ENCODE measurements at places on chromosomes 2 and 18.

DNA sequence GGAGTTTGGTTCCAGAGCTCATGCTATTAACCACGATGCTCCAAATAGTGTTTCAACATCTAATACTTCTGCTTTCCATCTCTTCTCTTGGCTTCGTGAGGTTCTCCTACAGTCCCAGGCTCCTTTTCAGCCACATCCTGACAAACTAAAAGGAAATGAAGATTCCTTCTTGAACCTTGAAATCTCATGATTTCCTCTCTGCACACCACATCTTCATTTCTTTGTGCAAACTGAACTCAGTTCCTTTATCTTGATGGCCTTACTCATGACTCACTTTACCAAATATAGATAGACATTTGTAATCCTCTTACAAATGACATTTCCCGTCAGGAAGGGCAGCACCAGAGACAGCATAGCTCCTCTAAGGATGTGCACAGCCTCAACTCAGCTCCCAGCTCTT, 50.0 kb upstream of the ITGA4 start:
- no peak for DNase-seq

GRCh38 chr2:189466656-189467055, 25.4 kb downstream of the WDR75 start:
- peak; percentile 66 for DNase-seq

DNA sequence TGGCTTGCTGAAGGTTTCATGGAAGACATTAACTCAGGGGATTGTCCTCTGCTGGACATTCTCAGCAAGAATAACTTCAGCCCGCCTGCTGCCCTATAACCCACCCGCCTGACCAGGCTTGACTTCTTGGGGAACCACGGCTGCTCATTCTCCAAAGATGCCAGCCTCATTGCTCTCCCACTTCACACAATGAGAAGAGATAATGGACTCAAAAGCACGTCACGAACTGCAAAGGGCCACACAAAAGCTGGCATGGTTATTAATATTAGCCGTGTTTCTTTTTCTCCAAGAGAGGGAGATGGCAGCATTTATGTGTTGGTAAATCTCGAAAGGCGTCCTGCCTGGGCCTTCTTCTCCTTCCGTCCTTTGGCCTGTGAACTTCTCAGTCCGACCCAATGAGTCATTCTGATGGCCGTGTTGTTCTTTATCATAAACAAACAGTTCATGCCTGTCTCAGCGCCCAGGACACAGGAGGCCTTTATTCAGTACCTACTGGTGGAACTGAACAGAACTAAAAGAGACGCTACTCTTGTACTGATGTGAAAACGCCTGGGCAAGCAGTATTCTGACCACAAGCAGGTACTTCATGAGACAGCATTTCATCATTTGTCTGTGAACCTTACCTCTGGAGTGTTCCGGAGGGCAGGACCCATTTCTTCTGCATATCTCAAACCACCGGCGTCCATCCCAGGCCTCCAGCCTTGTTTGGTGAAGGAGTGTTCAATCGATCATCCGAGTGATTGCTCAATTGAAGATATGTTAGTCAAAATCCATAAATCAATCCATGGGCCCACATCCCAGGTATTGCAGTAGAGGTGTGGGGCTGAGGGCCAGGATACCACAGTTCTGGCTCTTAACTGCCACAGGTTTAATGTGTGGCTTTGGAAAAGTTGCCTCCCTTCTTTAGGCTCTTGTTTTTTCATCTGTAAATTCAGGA, 25.1 kb upstream of the KLHL29 start:
- peak; percentile 57 for DNase-seq

- no peak for DNase-seq
Observed at GRCh38 chr2:42360493-42360889, 526 bp downstream of the COX7A2L start.

DNA sequence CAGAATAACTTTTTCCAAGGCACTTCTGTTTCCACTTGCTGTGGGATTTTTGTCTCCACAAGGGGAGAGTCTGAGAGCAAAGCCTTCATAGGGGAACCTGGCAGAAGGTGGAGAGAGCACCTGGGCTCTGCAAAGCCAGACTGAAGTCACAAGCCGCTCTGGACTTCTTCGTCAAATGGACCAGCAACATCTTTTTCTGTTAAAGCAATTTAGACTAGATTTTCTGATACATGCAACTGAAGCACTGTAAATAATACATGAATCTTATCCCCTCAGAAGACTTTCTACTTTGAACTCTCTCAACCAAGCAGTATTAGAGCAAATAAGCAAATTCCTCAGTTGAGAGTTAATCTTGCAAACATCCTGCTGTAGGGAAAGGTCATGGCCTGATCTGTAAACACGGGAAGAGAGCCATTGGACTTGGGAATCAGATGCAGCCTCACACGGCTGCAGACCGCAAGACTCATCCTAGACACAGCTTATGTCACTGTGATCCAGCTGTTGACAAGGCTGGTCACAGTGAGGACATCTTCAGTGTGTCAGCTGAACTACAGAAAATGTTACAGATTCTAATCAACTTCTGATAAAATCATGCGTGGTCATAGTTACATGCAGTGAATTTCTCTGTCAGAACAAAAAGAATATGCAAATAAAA, 3.2 kb downstream of the SH3YL1 start:
- DNase-seq: peak; percentile 51

GRCh38 chr18:48020337-48021250, 90.1 kb upstream of the SMAD2 start:
- no peak for DNase-seq

DNA sequence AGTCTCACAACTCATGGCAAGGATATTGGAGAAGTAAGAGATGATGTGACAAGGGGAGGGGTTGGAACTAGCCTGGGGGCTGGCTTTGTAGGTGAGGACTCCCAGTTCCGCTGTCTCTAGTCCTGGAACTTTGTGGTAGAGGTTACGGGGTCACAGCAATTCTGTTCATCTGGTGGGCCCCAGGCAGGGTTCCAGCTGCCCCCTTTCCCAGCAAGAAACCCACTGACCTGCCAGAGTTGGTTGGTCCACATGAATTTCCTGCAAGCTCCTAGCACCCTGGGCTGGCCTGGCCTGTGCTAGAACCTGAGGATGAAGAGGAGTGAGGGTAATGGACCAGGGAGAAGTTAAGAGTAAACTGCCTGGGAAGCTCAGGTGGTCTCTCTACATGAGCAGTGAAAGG, 41.3 kb downstream of the PSD4 start:
- no peak for DNase-seq

- DNase-seq: peak; percentile 82
Observed at GRCh38 chr18:48475635-48476549, 62.9 kb upstream of the CTIF start.

- no peak for DNase-seq
Observed at GRCh38 chr2:39228413-39229209, 15.2 kb downstream of the CDKL4 start.

- DNase-seq: peak; percentile 47
Observed at GRCh38 chr2:23532391-23533337, 147.7 kb downstream of the KLHL29 start.

- peak; percentile 5 for DNase-seq
Observed at GRCh38 chr2:225100856-225101294, 58.6 kb upstream of the DOCK10 start.

GRCh38 chr18:54173980-54174630, 50.4 kb downstream of the MBD2 start:
- no peak for DNase-seq

DNA sequence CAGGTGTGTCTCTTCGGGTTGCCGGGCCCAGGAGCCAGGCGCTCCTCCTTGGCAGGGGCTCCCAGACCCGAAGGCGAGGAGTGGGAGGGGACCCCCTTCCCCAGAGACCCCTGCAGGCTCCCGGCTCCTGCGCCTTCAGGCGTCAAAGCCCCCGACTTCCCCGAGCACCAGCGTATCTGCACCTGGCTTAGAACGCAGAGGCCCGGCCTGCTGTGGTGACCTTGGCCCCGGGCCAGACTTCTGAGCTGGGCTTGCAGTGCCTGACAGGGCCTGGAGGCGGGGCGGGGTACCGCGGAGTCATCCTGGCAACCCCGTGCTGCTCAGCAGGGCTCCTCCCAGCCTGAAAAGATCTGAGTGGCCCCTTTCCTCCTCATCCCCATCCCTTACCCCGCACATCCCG, 27.0 kb downstream of the SKA1 start:
- DNase-seq: peak; percentile 86

DNA sequence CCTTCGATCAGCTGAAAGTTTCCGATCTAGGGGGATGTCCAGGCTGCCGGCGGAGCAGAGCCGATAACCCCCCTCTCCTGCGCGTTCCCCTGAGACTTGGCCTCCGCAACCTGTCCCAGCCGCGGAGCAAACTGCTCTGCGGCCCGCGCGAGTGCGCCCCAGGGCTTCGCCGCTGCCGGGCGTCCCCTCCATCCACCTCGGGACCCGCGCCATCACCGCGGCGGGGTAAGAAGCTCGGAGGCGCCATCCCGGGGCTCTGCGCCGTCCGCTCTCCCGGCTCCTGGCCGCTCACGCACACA, 990 bp upstream of the GDF7 start:
- DNase-seq: no peak

DNA sequence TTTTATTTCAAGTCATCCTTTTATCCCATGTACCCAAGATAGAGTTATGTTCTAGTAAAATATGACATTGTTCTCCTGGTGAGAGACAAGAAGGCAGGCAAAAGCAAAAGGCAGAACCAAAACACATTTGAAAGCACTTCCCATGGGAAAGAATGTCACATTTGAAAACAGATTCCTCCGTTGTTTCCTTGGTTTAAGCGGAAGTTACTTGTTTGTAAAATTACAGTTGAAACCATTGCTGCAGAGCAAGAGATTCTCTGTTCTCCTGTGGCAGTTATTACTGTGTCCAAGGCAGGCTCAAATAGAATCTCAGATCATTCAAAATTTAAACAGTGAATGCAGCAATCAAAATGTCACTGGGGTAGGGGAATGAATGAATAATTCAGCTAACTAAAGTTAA, 149.6 kb downstream of the MTCL1 start:
- DNase-seq: no peak

DNA sequence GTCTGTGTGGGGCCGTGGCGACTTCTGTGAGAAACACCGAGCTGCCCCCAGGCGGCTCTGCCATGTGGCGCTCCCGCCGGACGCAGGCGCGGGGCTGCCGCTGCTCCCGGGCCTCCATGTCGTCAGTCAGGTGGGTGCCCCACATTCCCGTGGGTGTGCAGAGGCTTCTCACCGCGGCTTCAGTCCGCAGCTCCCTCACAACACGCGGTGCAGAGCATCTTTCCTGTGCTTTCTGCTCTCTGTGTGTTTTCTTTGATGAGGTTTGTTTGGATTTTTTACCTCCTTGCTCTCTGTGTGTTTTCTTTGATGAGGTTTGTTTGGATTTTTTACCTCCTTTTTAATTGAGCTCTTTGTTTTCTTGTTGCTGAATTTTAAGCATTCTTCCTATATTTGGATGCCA, 13.0 kb downstream of the AQP12A start:
- DNase-seq: no peak

GRCh38 chr2:242002944-242003343, 133.4 kb downstream of the RTP5 start:
- DNase-seq: no peak

DNA sequence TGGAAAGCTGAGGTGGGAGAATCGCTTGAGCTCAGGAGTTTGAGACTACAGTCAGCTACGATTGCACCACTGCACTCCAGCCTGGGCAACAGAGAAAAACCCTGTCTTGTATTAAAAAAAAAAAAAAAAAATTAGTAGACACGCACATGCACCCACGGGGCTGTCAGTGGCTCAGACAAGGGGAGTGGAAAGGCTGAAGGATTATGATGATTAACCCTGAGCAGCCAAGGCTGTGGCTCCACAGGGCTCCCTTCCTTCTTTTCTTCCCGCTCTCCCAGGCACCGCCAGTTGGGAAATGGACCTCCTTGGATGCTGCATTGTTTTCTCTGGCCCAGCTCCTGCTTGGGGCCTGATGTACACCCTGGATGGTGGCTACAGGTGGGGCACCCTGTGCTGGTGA, 49.0 kb upstream of the RAB6C start:
- DNase-seq: no peak

GRCh38 chr2:215401896-215402379, 33.9 kb downstream of the FN1 start:
- no peak for DNase-seq

- DNase-seq: peak; percentile 79
Observed at GRCh38 chr2:6865346-6866274, at the start of gene CMPK2. TSS of gene CMPK2 (minus strand) at chr2:6865907. CDS start at chr2:6865696, 211 bp downstream.

- no peak for DNase-seq
Observed at GRCh38 chr2:182302174-182302573, 124.7 kb downstream of the PDE1A start.

DNA sequence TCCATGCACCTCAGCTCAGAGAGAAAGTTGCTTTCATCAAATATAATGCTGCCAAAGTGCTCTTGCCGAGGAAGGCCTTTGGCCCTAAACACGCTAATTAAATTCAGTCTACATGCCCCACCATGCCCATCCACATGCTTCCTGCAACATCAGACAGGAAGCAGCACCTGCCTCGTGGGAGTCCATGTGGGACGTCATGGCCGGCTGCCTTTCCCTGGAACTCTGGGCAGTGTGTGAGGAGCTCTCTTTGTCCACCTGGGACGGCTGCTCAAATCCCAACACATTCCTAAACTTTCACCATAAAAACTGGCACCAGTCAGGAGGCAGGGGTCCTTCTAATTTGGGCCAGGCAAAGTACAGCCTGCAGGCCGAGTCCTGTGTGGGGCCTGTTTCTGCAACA, 23.1 kb downstream of the FAM178B start:
- no peak for DNase-seq

GRCh38 chr2:66832646-66833435, 397.9 kb downstream of the MEIS1 start:
- DNase-seq: no peak

DNA sequence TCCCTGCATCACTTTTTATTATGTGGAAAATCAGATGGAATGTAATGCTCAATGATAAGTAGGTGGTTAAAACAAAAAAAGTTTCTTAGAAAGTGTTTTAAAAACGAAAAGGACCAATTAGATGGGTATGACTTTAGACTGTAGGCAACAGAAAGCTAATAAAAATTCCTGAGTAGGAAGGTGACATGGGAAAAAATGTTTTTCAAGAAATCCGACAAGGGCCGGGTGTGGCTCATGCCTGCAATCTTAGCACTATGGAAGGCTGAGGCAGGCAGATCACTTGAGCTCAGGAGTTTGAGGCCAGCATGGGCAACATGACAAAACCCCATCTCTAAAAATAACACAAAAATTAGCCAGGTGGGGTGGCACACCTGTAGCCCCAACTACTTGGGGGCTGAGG, 126.1 kb downstream of the THADA start:
- DNase-seq: peak; percentile 30

DNA sequence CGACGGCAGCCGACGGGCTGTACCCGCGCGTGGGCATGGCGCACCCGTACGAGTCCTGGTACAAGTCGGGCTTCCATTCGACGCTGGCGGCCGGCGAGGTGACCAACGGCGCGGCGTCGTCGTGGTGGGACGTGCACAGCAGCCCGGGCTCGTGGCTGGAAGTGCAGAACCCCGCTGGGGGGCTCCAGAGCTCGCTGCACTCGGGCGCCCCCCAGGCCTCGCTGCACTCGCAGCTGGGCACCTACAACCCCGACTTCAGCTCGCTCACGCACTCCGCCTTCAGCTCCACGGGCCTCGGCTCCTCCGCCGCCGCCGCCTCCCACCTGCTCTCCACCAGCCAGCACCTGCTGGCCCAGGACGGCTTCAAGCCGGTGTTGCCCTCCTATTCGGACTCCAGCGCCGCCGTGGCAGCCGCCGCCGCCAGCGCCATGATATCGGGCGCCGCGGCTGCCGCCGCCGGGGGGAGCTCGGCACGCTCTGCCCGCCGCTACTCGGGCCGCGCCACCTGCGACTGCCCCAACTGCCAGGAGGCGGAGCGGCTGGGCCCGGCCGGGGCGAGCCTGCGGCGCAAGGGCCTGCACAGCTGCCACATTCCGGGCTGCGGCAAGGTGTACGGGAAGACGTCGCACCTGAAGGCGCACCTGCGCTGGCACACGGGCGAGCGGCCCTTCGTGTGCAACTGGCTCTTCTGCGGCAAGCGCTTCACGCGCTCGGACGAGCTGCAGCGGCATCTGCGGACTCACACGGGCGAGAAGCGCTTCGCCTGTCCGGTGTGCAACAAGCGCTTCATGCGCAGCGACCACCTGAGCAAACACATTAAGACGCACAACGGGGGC, 2.0 kb downstream of the SP9 start:
- peak; percentile 71 for DNase-seq
